ENCODE measurements at places on chromosomes 5 and 9.

- DNase-seq = no peak
Observed at GRCh38 chr5:40166802-40167201, 512.9 kb upstream of the PTGER4 start.

DNA sequence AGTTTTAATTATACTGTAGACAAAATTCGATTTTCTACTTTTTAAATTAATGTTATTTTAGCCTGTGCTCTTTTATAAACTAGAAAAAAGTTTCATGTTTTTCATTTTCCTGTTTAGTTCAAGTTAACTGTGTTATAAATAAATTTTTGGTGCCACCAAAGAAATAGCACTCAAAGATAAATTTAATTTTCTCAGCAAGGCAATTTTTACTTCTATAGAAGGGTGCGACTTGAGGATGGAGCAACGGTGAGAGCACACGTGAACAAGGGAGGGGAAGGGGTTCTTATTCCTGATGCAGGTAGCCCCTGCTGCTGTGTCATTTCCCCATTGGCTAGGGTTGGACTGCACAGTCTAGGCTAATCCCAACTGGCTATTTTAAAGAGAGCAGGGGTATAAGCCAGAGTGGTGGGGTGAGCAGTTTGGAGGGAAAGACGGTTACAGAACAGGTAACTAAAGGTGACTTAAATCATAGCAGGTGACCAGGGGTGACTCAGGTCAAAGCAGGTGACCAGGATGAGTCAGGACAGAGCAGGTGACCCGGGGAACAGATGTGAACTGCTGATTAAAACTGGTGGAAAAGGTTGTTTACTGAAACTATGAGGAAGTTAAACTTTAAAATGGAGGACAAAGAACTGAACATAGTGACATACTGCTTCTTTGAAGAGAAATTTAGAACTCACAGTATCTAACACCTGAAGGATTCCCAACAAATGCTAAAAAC is 104.6 kb upstream of the GPBP1 start:
- no peak for DNase-seq

- no peak for DNase-seq
Observed at GRCh38 chr5:138444774-138445546, 6.1 kb downstream of the REEP2 start.

- DNase-seq = no peak
Observed at GRCh38 chr5:59648038-59648831, 245.3 kb downstream of the PDE4D start.

- DNase-seq = no peak
Observed at GRCh38 chr5:45694255-45694814, 1.8 kb downstream of the HCN1 start.

DNA sequence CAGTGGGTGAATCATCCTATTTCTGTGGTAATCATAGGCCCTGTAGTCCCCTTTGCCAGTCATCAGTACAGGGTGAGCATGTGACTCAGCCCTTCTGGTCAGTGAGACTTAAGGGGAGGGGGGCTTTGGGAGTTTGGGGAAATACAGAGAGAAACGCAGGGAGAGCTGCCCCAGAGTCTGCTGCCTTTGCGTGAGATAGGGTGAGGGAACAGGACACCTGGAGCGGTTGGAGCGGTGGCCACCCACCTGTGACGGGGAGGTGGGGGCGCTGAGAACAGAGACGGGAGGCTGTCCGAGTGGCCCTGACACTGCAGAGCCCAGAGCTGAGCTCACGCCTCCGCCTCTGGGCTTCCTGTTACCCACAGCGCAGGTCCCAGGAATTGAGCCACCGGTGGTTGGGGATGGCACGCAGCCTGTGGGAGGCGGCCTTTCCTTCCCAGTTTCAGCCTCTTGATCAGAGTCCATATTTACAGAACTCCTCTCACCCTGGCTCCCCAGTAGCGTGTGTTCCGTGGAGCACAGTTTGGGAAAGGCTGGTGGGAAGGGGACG is 92.0 kb upstream of the ERCC6L2 start:
- no peak for DNase-seq
